ENCODE measurements at places on chromosomes 6 and 20.

- no peak for DNase-seq
Measured at GRCh38 chr6:97406633-97407032, 123.6 kb upstream of the MMS22L start.

DNA sequence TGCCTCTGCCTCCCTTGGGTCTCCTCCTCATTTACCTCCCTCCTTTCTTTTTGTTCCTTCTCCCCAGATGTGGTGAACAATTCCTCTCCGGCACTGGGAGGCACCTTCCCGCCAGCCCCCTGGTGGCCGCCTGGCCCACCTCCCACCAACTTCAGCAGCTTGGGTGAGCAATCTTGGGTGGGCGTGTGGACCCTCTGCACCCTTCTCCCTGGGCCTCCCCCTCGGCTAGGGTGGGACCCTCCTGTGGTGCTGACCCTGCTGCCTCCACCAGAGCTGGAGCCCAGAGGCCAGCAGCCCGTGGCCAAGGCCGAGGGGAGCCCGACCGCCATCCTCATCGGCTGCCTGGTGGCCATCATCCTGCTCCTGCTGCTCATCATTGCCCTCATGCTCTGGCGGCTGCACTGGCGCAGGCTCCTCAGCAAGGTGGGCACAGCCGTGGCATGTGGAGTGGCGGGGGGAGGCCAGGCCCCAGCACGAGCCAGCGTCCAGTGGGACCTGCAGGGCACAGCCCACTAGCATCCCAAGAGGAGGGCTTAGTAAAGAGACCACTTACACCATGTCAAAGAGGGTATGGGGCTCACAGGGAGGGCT, 8.8 kb downstream of the DDR1 start:
- no peak for DNase-seq

DNA sequence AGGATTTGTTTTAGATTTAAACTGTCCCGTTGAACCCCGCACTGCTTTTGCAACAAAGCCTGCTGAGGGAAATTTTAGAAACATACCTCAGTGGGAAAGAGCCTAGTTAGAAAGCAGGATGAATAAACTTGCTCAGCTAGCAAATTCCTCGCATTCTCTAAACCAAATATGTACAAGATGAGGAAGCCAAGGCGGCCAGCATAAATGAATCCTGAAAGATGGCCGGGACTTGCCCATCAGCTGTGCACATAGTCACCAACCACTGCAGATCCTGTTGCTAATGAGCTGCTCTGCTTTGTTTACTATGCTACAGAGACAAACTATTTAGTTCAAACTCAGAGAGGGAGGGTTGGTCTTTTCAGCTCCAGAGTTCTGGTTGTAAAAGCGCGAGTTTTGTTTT, 49.0 kb downstream of the TMEM170B start:
- DNase-seq = no peak

DNA sequence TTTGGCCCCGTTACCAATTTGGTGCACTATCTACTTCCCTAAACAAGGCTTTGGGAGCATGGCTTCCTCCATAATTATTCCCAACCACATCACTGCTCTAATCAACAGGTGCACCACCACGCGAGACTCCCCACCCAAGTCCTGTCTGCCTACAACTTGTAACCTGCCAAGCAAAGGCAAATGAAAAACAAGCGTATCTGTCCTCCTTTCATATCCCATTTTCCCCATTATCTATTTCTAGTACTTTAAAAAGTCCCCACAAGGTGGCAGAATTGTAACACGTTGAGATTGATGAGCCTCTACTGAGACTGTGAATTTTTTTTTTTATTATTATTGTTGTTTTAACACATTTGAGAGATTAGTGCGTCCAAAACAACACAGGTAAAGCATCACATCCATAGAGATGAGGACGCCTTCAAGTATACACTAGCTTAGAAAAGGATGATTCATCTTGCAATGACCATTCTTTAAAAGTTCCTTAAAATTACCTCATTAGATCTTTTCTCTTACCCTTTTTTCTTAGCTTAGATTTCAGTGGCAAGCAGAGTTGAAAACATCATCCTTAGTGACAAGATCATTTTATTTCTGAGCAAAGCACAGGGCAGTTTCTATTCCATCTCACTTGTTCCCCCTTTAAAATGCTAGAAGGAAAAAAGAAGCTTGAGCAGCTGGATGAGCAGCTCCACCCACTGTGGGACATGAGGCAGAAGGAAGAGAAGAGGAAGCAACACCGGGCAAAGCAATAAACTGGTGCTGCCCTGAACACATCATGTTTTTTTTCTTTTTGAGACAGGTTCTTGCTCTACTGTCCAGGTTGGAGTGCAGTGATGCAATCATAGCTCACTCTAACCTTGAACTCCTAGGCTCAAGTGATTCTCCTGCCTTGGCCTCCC, 210.8 kb downstream of the ARHGAP18 start:
- peak; percentile 74 for DNase-seq

GRCh38 chr6:142331601-142332000, 29.8 kb downstream of the ADGRG6 start:
- DNase-seq = no peak

DNA sequence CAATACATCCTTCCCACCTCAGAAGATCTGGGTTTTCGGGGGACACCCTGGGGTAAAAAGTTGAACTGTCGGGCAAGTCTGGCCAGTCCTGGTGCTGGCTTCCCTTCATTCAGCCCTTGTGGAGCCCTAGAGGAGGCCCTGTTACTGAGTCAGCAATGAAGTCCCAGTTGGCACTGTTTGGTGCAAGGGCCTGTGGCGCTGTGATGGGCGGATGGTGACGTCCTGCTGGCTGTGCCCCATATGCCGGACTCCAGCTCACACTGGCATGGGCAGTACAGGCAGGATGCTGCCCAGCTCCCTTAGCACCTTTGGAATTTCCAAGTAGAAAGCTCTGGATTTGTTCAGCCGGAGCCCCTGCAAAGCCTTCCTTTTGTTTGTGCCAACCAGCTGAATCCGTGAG, 186.2 kb upstream of the PMEPA1 start:
- DNase-seq = no peak

DNA sequence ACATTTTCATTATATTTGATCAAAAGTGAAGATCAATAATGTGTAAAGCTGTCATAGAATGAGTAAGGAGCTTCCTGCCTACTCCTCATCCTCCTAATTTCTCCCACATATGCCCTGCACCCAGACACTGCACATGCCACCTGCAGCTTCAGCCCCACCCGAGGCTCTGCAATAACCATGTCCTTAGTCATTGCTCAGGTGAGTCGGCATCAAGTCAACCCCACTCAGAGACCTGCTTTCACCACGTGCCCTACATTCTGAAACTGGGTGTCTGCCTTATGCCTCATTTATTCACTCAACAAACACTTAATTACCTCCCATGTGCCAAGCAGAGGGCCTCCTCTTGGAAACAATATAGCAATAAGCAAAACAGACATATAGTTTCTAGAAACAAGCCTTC, 15.4 kb upstream of the TNFAIP3 start:
- no peak for DNase-seq

DNA sequence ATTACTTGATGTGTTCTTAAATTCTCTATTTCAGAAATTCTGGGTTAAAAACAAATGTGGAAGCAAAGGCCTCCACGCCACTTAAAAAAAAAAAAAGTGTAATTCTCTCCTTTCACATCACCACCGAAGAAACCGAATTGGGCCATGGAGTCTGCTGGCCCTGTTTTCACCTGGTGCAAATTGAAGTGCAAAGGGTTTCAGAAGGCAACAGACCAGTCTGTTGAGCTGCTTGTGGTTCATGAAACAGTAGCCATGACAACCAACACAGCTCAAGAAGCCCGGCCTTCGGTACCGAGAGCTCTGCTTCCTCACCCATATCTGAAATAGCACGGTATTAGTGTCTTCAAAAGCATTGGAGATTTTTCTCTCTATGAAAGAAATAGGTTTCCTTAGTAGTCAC, 63.1 kb downstream of the GMPR start:
- no peak for DNase-seq
